Thymus (tissue), 14 donors: ENCODE measurements at places on chromosomes 4 and X. TPM values are rescaled to one million over a fixed set of nuclear protein-coding genes. Genes with fewer than 3 reads are reported as not detected.

DNA sequence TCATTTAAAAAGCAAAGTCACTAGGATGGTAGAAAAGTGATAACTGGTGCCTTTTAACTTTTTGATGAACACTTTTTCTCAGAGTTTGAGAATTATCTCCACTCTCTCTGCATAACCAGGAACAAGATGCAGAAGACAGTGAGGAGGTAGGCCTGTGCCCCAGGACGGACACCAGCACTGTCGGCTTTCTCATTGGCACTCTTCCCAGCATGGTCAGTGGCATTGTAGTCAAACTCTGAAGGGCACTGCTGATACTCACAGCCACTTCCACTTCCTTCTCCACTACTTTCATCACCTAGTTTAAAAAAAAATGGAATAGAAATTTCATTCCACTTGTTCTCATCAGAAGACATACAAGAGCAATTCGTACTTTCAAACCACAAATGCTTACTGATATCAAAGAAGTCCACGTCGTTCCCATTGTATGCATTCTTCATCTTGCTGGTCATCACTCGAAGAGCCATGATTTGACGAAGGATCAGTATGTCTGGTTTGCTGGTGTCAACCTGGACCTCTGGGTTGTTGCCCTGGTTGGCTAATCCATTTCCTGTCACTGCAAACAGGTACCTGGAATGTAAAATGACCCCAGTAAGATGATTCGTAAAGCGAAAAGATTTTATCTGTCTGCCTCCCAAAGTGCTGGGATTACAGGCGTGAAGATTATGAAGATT is 84.8 kb upstream of the TFDP3 start:
- no peaks in the 10 kb centered on the region for H3K27me3 ChIP-seq
- H3K4me3 ChIP-seq, result no peak overlapping the region
- DNase-seq, result no peak
- H3K27ac ChIP-seq, result no peak overlapping the region
- no peaks in the 10 kb centered on the region for H3K4me1 ChIP-seq

DNA sequence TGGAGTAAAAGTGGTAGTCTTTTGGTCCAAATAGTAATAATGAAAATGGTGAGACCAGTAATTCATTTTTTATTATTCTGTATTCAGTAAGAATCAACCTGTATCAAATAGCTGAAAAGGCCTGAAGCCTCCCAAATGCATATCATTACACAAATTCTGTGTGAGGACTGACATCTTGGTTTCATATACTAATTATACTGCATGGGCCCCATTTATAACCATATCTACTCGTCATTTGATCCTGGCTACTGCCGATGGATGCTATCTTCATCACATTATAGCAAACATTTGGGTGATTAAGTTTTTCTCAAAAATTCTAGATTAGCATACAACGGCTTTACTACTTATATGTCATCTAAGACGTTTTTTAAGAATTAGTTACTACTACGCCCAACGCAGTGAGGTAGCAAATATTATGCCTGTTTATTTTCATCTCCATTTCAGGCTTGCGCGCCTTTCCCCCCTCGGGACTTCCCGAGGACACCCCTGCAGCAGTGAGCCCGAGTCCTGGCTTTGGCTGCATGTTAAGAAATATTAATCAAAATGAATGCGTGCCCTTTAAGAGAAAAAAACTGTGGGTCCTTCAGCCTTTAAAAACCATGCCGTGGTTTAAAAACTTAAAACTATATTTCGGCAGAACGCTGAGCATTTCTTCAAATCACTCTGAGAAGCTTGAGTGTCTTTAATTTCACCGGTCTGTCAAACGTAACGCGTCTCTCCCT is 814 bp upstream of the MMAA start:
- H3K4me1 ChIP-seq, result peaks cover 10% of the 10 kb centered on the region
- H3K36me3 ChIP-seq, result no peaks in the 10 kb centered on the region
- no peak for DNase-seq
- no peaks in the 10 kb centered on the region for H3K27me3 ChIP-seq
- H3K4me3 ChIP-seq, result peak overlapping the region; percentile 86

DNA sequence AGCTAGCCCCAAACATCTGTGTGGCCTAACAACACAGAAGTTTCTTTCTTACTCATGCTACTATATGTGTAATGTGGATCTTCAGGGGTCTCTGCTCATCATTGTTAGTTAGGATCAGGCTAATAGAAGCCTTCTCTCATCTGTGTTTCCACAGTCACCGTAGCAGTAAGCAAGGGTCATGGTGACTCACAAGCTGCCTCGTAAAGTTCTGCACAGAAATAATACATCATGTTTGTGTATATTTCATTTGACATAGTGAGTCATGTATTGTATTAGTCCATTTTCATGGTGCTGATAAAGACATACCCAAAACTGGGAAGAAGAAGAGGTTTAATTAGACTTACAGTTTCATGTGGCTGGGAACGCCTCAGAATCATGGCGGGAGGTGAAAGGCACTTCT is 38.7 kb downstream of the SLC4A4 start:
- H3K4me1 ChIP-seq, result peaks cover 3% of the 10 kb centered on the region
- DNase-seq, result no peak
- no peaks in the 10 kb centered on the region for H3K27me3 ChIP-seq
- H3K36me3 ChIP-seq, result no peaks in the 10 kb centered on the region
- no peak overlapping the region for H3K4me3 ChIP-seq

- no peak overlapping the region for H3K27ac ChIP-seq
- H3K4me1 ChIP-seq, result no peaks in the 10 kb centered on the region
- H3K4me3 ChIP-seq, result no peak overlapping the region
- H3K36me3 ChIP-seq, result no peaks in the 10 kb centered on the region
- no peaks in the 10 kb centered on the region for H3K27me3 ChIP-seq
These were observed 12.8 kb upstream of the ELOVL6 start for GRCh38 chr4:110211007-110211769.

- no peak overlapping the region for H3K27ac ChIP-seq
- H3K36me3 ChIP-seq, result no peaks in the 10 kb centered on the region
- H3K4me1 ChIP-seq, result no peaks in the 10 kb centered on the region
- no peaks in the 10 kb centered on the region for H3K27me3 ChIP-seq
These were observed 743.8 kb upstream of the INTU start for GRCh38 chr4:126888968-126889367.

GRCh38 chr4:158157412-158157811 is 15.4 kb downstream of the GASK1B start:
- no peak for DNase-seq
- no peaks in the 10 kb centered on the region for H3K4me1 ChIP-seq
- no peak overlapping the region for H3K27ac ChIP-seq

DNA sequence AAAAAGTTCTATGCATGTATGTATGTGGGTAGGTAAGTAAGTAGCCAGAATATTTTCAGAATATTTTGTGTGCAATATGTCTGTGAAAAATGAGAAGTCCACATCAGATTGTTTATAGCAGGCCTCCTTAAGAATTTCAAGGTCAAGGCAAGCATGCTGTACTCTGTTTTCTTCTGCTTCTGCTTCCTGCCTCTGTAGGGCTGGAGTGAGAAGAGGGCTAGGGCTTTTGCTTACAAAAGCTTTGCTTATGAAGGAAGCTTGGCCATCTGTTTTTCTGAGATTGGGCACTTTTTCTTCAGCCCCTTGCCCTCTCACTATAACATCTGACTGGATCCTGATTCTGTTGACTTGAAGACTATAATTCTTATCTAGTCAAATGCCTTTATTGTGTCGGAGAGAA is 150.4 kb downstream of the EMCN start:
- H3K4me3 ChIP-seq, result no peak overlapping the region
- H3K27ac ChIP-seq, result no peak overlapping the region
- no peaks in the 10 kb centered on the region for H3K36me3 ChIP-seq

- no peaks in the 10 kb centered on the region for H3K27me3 ChIP-seq
- DNase-seq, result no peak
- no peaks in the 10 kb centered on the region for H3K4me1 ChIP-seq
- H3K27ac ChIP-seq, result no peak overlapping the region
These were observed 60.9 kb downstream of the GLRA2 start for GRCh38 chrX:14590216-14590615.

- H3K36me3 ChIP-seq, result no peaks in the 10 kb centered on the region
- peaks cover 10% of the 10 kb centered on the region for H3K27me3 ChIP-seq
- H3K4me3 ChIP-seq, result no peak overlapping the region
- peaks cover 4% of the 10 kb centered on the region for H3K4me1 ChIP-seq
These were observed 6.0 kb downstream of the SEL1L3 start for GRCh38 chr4:25856756-25857155.

- H3K4me1 ChIP-seq, result peaks cover 13% of the 10 kb centered on the region
- no peak overlapping the region for H3K27ac ChIP-seq
- H3K27me3 ChIP-seq, result no peaks in the 10 kb centered on the region
- no peak for DNase-seq
- H3K4me3 ChIP-seq, result no peak overlapping the region
- H3K36me3 ChIP-seq, result no peaks in the 10 kb centered on the region
These were observed 330.5 kb downstream of the ARHGAP10 start for GRCh38 chr4:148062301-148062950.

DNA sequence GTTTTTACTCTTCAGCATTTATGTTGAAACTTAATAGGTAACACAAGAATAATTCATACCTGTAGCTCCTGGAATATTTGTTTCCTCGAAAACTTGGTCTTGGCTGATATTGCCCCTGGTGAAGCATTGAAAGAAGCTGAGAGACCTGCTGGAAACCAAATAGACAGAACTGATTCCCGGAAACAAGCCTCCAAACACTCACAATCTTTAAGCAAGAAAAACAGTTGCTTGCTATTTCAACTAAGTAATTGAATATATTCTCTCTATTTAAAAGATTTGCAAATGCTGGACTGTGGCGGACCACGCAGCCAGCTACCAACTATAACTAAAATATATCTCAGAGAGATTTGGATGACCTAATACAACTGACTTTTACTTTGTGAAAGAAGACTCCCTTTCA is 3.6 kb downstream of the PCDH18 start:
- H3K27ac ChIP-seq, result no peak overlapping the region
- no peaks in the 10 kb centered on the region for H3K4me1 ChIP-seq
- no peaks in the 10 kb centered on the region for H3K27me3 ChIP-seq
- no peak overlapping the region for H3K4me3 ChIP-seq

- H3K4me3 ChIP-seq, result no peak overlapping the region
- no peak overlapping the region for H3K27ac ChIP-seq
- no peaks in the 10 kb centered on the region for H3K4me1 ChIP-seq
- H3K27me3 ChIP-seq, result no peaks in the 10 kb centered on the region
- H3K36me3 ChIP-seq, result no peaks in the 10 kb centered on the region
These were observed 380.4 kb downstream of the PCDH7 start for GRCh38 chr4:31100536-31100935.

DNA sequence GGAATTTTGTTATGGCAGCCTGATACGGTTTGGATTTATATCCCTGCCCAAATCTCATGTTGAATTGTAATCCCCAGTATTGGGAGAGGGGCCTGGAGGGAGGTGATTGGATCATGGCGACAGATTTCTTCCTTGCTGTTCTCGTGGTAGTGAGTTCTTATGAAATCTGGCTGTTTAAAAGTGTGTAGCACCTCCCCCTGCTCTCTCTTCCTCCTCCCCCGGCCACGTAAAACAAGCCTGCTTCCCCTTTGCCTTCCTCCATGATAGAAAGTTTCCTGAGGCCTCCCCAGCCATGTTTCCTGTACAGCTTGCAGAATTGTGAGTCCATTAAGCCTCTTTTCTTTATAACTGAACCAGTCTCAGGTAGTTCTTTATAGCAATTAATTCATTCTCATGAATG is 37.9 kb downstream of the SUPT20HL2 start:
- no peak for DNase-seq
- H3K36me3 ChIP-seq, result no peaks in the 10 kb centered on the region
- no peak overlapping the region for H3K27ac ChIP-seq
- H3K4me1 ChIP-seq, result no peaks in the 10 kb centered on the region
- no peak overlapping the region for H3K4me3 ChIP-seq

DNA sequence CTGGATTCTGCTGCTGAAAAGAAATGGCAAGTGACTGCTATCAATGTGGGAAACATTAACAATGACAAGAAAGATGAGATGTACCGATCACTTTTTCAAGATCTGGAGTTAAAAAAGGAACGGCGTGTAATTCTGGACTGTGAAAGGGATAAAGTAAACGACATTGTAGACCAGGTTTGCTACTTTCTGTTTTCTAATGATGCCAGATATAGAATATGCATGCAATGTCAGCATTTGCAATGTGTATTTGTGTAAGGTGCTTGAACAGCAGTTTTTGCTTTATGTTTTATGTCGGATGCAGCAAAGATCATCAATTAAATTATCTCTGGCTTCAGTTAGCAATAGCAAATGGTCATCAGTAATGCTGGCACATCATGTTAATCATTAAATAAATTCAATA is 92.2 kb downstream of the GRIA2 start:
- H3K4me1 ChIP-seq, result no peaks in the 10 kb centered on the region
- no peak overlapping the region for H3K4me3 ChIP-seq
- H3K36me3 ChIP-seq, result no peaks in the 10 kb centered on the region
- H3K27ac ChIP-seq, result no peak overlapping the region

- H3K27ac ChIP-seq, result peak overlapping the region; percentile 83
- H3K4me1 ChIP-seq, result no peaks in the 10 kb centered on the region
- no peaks in the 10 kb centered on the region for H3K27me3 ChIP-seq
- no peak for DNase-seq
- H3K36me3 ChIP-seq, result peaks cover 54% of the 10 kb centered on the region
These were observed 36.8 kb downstream of the NSD2 start for GRCh38 chr4:1907848-1908525.

DNA sequence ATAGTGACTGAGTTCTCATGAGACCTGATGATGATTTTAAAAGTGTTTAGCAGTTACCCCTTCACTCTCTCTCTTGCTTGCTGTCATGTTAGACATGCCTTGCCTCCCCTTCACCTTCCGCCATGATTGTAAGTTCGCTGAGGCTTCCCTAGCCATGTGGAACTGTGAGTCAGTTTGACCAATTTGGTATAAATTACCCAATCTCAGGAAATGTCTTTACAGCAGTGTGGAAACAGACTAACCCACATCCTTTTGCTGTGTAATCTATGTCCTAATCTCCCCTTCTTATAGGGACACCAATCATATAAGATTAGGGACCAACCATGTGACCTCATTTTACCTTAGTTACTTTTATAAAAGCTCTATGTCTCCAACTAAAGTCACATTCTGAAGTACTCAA is 677.8 kb downstream of the ADGRL3 start:
- no peak overlapping the region for H3K4me3 ChIP-seq
- no peaks in the 10 kb centered on the region for H3K27me3 ChIP-seq
- H3K4me1 ChIP-seq, result no peaks in the 10 kb centered on the region
- no peaks in the 10 kb centered on the region for H3K36me3 ChIP-seq

DNA sequence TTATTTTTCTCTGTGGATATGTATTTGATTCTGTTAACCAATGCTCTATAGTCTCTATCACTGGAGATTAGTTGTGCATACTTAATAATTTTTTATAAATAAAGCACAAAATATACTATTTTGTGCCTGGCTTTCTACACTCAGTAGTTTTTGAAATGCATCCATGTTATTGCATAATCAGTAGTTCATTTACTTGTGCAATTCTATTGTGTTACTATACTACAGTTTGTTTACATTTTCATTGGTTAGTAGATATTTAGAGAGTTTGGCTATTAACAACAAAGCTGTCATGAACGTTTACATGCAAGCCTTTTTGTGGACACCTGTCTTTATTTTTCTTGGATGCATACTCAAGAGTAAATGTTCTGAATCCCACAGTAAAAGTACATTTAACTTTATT is 265.0 kb upstream of the FAT4 start:
- H3K4me3 ChIP-seq, result no peak overlapping the region
- no peaks in the 10 kb centered on the region for H3K36me3 ChIP-seq
- no peak overlapping the region for H3K27ac ChIP-seq

LRIT3 gene
- 0.09 TPM for total RNA-seq

FAM241A gene
- total RNA-seq, result 2.2 TPM

NR3C2 gene
- total RNA-seq, result 0.52 TPM

PCSK1N gene
- total RNA-seq, result 0.33 TPM

SUPT20HL2 gene
- total RNA-seq, result not detected

RTL3 gene
- 0.09 TPM for total RNA-seq

SEPTIN11 gene
- total RNA-seq, result 26.9 TPM

KCND1 gene
- total RNA-seq, result 0.19 TPM

MAD2L1 gene
- total RNA-seq, result 58.7 TPM

STOX2 gene
- 5.3 TPM for total RNA-seq
